ENCODE measurements at places on chromosomes 12 and 14. TPM values are rescaled to one million over a fixed set of nuclear protein-coding genes. Genes with fewer than 3 reads are reported as not detected.

- no peak overlapping the region for H3K27ac ChIP-seq
- H3K4me1 ChIP-seq = no peaks in the 10 kb centered on the region
- no peak for DNase-seq
- no peaks in the 10 kb centered on the region for H3K27me3 ChIP-seq
- no peak overlapping the region for H3K4me3 ChIP-seq
Observed at GRCh38 chr12:33670284-33670683, 230.7 kb upstream of the SYT10 start.

Gene FAIM2
- 0.75 TPM for total RNA-seq

- no peak overlapping the region for H3K4me3 ChIP-seq
- no peak for DNase-seq
- H3K4me1 ChIP-seq = peaks cover 37% of the 10 kb centered on the region
Observed at GRCh38 chr14:76773956-76774820, 12.9 kb downstream of the VASH1 start.

Gene IFNG-AS1
- not detected for total RNA-seq

DNA sequence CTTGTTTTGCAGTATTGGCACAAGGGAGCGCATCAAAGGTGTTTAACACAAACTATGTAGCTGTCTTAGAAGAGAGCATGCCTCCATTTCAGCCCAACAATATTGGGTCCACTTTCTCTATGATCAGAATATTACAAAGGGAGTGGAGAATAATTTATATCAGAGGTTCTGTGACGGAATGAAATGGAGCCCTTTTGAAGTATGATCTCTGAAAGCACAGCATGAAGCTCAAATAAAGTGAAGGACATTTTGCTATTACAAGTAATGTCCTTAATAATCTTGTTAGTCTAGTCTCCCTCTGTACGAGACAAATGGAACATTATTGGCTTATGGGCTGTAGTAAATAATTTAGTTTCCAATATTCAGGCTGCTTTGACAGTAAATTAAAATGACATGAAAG lies 302.7 kb downstream of the NPAS3 start:
- H3K4me1 ChIP-seq = no peaks in the 10 kb centered on the region
- H3K27me3 ChIP-seq = no peaks in the 10 kb centered on the region
- no peak for DNase-seq
- H3K27ac ChIP-seq = no peak overlapping the region

GRCh38 chr14:51564986-51565604 lies 86.6 kb upstream of the FRMD6 start:
- DNase-seq = no peak
- H3K4me3 ChIP-seq = no peak overlapping the region
- no peaks in the 10 kb centered on the region for H3K36me3 ChIP-seq
- no peak overlapping the region for H3K27ac ChIP-seq

DNA sequence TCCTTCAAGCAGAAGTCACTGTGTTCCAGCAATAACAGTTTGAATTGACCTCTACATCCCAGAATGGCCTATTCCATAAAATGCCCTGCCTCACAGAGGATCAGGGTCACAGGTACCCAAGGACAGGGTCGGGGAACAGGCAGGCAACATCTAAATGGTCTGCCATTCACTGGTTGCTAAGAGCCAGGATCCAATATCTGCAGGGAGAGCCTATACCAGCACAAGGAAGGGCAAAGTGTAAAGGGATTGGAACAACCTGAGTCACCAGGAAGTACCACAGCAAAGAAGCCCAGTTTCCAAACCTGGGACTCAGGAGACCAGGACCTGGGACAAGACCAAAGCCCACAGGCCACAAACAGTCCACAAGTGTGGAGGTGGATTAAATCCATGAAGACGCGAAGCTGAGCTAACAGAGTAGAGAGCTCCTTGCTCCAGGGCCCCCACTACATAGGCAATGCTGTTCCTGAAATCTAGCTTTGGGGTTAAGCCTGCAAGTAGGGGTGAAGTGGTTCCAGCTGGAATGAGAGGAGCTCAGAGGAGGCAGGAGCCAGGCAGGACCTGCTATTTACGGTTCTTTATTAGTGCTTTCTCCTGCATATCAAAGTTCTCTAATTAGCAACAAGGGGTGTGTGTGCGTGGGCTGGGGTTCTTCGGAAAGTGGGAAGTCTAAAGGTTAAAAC lies 274.3 kb downstream of the BCL11B start:
- H3K4me3 ChIP-seq = no peak overlapping the region
- no peak overlapping the region for H3K27ac ChIP-seq
- no peaks in the 10 kb centered on the region for H3K36me3 ChIP-seq
- no peaks in the 10 kb centered on the region for H3K4me1 ChIP-seq
- no peaks in the 10 kb centered on the region for H3K27me3 ChIP-seq

DNA sequence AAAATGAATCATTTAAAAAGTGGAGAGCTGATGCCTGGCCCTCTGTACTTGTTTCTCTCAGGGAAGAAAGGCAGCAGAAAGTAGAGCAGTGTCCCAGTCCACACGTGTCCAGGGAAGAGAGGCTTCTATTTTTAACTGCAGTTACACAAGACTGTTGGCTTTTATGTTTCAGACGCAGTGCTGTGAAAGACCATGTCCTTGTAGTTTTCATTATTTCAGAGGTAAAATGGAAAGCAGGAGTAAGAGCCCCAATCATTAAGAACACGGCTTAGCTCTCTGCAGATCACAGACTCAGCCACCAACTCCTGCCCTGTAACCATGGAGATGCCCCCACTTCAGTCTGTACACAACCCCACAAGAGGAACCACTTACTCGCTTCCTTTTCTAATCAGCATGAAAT lies 336.3 kb downstream of the DAD1 start:
- H3K4me1 ChIP-seq = no peaks in the 10 kb centered on the region
- no peak for DNase-seq

GRCh38 chr14:99884834-99885648 lies 91.8 kb downstream of the EML1 start:
- no peak overlapping the region for H3K27ac ChIP-seq
- H3K4me3 ChIP-seq = no peak overlapping the region
- no peaks in the 10 kb centered on the region for H3K4me1 ChIP-seq
- no peaks in the 10 kb centered on the region for H3K27me3 ChIP-seq

GRCh38 chr12:112750971-112751370 lies 40.6 kb upstream of the RPH3A start:
- no peaks in the 10 kb centered on the region for H3K4me1 ChIP-seq
- H3K4me3 ChIP-seq = no peak overlapping the region

- H3K36me3 ChIP-seq = no peaks in the 10 kb centered on the region
- H3K4me3 ChIP-seq = no peak overlapping the region
- no peak overlapping the region for H3K27ac ChIP-seq
- H3K4me1 ChIP-seq = no peaks in the 10 kb centered on the region
Observed at GRCh38 chr14:57066887-57067513, 201.7 kb downstream of the EXOC5 start.

Gene TEX52
- total RNA-seq = not detected

- DNase-seq = no peak
- H3K4me1 ChIP-seq = no peaks in the 10 kb centered on the region
- no peaks in the 10 kb centered on the region for H3K36me3 ChIP-seq
- no peaks in the 10 kb centered on the region for H3K27me3 ChIP-seq
- no peak overlapping the region for H3K27ac ChIP-seq
- no peak overlapping the region for H3K4me3 ChIP-seq
Observed at GRCh38 chr12:68175557-68176061, 16.1 kb upstream of the IFNG start.

Gene PLEKHG3
- total RNA-seq = 134 TPM

Gene PSME2
- 100 TPM for total RNA-seq

DNA sequence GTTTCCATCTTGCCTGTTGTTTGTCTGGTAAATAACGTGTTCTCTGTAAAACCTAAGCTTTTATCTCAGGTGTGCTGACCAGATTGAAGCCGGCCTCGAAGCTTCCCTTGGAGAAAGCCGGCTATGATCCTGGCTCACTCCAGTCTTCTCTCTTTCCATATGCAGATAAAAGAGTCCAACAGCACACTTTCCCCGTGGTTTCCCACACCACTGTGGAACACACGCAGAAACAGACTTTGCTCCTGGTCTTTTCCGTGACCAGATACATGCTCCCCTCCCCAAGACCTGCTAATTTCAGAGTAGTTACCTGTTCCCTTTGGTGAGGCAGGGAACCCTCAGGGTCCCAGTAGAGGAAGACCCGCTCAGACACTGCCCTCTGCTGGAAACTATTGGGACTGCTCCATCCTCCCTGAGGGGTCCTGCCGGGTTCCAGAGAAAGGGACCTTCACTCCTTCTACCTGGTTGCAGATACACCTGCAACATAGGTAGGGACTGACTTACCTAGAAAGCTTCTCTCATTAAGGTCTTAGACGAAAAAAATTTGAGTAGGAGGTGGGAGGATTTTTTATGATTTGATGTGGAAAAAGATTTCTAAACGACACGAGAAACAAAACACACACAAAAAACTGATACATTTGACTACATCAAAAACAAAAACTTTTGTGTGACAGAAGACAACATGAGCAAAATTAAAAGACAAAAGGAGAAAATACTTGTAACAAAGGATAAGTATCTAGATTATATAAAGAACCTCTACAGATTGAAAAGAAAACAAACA lies 415.4 kb upstream of the CCDC196 start:
- no peaks in the 10 kb centered on the region for H3K27me3 ChIP-seq
- no peak overlapping the region for H3K4me3 ChIP-seq
- no peak overlapping the region for H3K27ac ChIP-seq

Gene RNASE3
- total RNA-seq = not detected

- no peaks in the 10 kb centered on the region for H3K4me1 ChIP-seq
- no peak overlapping the region for H3K27ac ChIP-seq
Observed at GRCh38 chr14:72898448-72898847, 4.5 kb upstream of the DPF3 start.

Gene TPH2
- total RNA-seq = not detected

GRCh38 chr12:57452937-57453509 lies 2.1 kb upstream of the INHBE start:
- DNase-seq = peak; percentile 91
- no peaks in the 10 kb centered on the region for H3K27me3 ChIP-seq
- H3K36me3 ChIP-seq = no peaks in the 10 kb centered on the region
- peak overlapping the region; percentile 85 for H3K27ac ChIP-seq

Gene CELA1
- total RNA-seq = not detected

Gene TAS2R14
- not detected for total RNA-seq

GRCh38 chr12:14614704-14615121 lies 47.0 kb upstream of the PLBD1 start:
- no peaks in the 10 kb centered on the region for H3K27me3 ChIP-seq
- no peak overlapping the region for H3K4me3 ChIP-seq
- no peaks in the 10 kb centered on the region for H3K4me1 ChIP-seq
- no peak overlapping the region for H3K27ac ChIP-seq
- DNase-seq = no peak

- no peaks in the 10 kb centered on the region for H3K27me3 ChIP-seq
- H3K4me3 ChIP-seq = no peak overlapping the region
Observed at GRCh38 chr12:19967431-19967830, 400.9 kb upstream of the PDE3A start.

- H3K36me3 ChIP-seq = no peaks in the 10 kb centered on the region
- peaks cover 7% of the 10 kb centered on the region for H3K4me1 ChIP-seq
- no peak overlapping the region for H3K4me3 ChIP-seq
- DNase-seq = no peak
Observed at GRCh38 chr14:101839236-101839635, 77.7 kb downstream of the PPP2R5C start.

GRCh38 chr14:101173698-101174521 lies 270.4 kb upstream of the RTL1 start:
- H3K4me3 ChIP-seq = no peak overlapping the region
- no peaks in the 10 kb centered on the region for H3K4me1 ChIP-seq
- no peak overlapping the region for H3K27ac ChIP-seq
- no peaks in the 10 kb centered on the region for H3K36me3 ChIP-seq

Gene COX8C
- total RNA-seq = not detected

DNA sequence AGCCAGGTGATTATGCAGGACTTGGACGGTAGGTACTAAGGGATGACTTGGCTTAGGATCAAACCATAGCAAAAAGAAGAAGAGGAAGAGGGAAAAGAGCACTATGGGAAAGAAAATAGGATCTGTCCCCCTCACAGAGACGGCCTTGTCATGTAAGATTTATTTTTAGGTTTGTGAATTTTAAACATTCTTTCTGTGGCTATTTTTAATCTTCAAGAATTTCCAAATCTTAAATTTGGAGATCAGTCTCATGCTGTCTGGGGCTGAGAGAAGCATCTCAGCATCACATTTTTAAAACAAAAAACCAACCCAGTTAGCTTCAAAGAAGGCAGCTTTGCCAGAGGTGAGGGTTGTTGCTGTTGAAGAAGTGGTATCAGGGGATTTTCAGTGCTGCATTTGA lies 52.6 kb upstream of the STRN3 start:
- H3K4me3 ChIP-seq = peak overlapping the region; percentile 11
- peak overlapping the region; percentile 19 for H3K27ac ChIP-seq
- DNase-seq = no peak
- H3K4me1 ChIP-seq = peaks cover 16% of the 10 kb centered on the region
- peaks cover 3% of the 10 kb centered on the region for H3K36me3 ChIP-seq

Measured in ascending aorta (tissue), 2 donors.